NCI-H526 (cell line): ENCODE measurements at places on chromosomes 6 and 20.

DNA sequence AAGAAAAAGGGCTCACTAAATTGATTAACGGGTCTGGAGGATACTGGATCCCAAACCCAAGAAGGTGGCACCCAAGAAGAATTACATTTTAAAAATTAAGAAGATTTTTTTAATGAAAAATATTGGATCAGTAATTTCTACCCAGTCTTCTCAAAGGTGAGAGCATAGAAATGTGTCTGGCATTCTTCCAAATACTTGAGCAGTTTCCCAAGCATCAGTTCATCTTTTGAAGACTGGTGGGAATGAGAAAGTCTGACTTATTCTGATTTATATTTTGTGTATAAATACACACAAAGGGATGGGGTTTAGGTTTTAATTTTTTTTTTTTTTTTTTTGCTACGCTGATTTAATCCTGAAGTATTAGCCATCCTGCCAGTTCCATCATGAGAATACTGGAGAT lies 3.3 kb downstream of the MGME1 start:
- no peak for DNase-seq

GRCh38 chr6:19028201-19028600 lies 641.1 kb downstream of the RNF144B start:
- DNase-seq = no peak

- no peak for DNase-seq
Measured at GRCh38 chr20:35311822-35312221, 19.6 kb upstream of the FAM83C start.

- peak; percentile 68 for DNase-seq
Measured at GRCh38 chr20:46774236-46774635, 64.8 kb downstream of the SLC2A10 start.

- DNase-seq = peak; percentile 82
Measured at GRCh38 chr6:2749969-2750600, 637 bp downstream of the MYLK4 start.

DNA sequence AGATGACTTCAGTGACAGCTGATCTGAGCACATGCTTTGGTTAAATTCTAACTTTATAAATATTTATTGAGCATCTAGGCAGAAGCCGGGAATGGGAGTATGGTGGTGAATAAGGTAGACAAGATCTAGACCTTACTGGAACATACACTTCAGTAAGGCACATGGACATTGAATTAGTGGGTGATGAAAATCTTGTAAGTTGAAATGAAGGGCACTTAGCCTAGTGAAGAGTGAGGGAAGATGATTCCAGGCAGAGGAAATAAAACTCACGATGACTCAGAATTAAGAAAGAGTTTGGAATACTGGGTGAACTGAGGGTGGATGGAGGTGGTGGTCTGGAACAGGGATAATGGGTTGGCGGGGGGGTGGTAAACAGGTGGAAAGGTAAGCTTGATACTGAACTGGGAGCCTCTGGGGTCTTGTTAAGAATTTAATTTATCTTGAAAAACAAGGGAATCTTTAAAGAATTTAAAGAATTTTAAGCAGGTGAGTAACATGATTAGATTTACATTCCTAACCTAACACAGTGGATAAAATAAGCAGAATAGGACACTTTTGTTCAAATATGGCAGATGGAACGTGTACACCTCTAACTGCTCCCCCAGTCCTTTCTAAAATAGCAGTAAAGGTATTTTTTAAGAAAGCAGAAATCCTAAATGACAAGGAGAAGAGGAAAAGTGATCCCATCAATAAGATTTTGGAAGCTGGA lies 75.2 kb upstream of the ARHGAP18 start:
- no peak for DNase-seq

GRCh38 chr6:28683945-28684538 lies 158.4 kb downstream of the GPX5 start:
- peak; percentile 71 for DNase-seq

DNA sequence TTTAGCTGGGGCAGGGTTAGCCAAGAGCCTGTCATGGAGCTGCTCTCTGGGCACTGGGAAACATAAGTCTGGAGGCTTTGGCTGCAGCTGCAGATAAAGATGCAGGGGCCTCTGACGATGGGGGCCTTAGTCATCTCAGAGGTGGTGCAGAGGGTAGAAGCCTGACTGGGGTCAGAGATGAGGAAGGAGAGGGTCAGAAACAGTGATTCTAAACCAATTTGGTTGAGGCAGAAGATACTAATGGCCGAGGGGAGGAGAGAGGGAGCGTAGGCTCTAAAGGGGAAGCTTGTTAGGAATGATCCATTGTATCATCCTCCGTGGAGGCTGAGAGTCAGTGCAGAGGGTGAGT lies 33.8 kb downstream of the PLEKHG1 start:
- DNase-seq = no peak

- no peak for DNase-seq
Measured at GRCh38 chr20:64077541-64077875, 1.8 kb downstream of the RGS19 start.

DNA sequence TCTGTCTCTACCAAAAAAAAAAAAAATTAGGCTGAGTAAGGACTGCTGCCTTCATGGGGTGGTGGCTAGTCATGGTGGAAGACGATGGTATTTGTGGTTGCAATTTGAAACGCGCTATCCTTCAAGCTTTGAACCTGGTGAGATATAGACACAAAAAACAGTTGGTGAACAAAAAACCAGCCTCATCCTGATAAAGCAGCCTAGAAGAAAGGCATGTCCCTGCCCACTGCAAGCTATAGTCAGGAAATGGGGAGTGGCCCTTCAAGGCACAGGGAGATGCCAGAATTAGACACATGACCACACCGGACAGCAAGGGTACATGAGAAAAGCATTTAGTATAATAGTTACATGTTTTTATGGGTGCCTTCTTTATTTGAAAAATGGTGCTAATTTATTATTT lies 193.6 kb downstream of the NFATC2 start:
- DNase-seq = no peak

DNA sequence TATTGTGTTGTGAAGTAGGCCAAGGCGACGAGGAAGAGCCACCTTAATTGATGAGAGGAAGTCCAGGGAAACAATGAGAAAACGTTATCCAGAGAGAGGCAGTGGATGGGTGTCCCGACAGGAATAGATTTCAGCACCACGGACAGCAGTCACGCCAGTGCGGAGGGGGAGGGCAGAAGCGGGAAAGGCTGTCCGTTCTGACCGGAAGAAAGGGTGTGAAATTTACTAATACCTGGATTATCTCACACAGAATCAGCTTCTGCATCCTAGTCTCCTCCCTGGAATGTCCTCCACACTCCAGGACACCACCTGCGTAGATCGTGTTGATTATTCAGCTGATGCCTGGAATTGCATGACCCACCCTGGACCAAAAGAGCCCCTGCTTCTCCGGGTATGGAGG lies 7.4 kb upstream of the BPIFA3 start:
- DNase-seq = no peak

- DNase-seq = no peak
Measured at GRCh38 chr6:163490826-163491577, 76.5 kb downstream of the QKI start.

DNA sequence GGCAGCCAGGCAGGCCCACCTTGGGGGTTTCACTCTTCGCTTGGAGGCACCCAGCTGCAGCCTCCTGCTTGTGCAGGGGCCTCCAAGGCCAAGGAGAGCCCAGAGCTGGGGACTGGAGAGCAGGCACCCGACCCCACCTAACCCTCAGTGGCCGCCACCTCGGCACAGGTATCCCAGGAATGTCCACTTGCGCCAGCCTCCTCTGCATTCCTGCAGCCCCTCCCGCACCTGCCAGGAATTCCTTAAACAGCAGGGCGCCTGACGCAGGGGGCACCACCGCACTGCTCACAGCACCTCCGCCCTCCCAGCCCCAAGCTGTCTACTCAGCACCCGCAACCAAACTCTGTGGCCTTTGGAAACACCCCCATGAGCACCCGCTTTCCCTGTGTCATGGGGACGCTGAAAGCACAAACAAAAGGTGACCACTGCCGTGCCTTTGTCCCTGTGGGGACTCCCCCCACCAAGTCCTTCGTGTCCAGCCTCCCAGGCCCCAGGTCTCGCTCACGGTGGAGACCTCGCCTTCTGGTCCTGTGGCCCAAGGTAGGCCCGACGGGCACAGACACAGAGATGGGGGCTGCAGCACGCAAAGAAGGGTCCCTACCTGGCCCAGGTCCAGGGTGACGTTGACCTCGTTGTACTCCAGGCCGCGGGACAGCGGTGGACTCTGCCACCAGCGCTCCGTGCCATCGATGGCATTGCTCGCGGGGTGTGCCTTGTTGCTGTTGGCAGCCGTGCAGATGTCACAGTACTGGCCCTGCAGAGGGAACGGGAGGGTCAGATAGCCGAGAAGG lies 5.1 kb downstream of the LAMA5 start:
- no peak for DNase-seq

DNA sequence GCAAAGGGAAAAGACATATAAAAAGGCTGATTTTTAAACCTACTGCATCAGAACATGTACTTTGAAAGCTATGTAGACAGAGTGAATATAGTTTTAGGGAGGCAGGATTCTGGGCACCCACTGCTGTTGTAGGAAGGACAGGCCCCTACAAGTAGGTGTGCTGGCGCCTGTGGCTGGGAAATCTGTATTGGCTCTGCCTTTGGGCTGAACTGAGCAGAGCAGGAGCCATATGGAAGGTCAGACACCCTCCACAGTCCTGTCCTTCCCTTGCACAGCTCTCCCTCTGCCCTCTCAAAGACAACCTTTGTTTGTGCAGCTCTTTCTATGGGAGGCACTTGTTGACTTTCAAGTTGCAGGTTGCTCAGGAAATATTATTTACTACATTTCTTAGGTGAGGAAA lies 18.4 kb upstream of the ULBP3 start:
- DNase-seq = no peak

DNA sequence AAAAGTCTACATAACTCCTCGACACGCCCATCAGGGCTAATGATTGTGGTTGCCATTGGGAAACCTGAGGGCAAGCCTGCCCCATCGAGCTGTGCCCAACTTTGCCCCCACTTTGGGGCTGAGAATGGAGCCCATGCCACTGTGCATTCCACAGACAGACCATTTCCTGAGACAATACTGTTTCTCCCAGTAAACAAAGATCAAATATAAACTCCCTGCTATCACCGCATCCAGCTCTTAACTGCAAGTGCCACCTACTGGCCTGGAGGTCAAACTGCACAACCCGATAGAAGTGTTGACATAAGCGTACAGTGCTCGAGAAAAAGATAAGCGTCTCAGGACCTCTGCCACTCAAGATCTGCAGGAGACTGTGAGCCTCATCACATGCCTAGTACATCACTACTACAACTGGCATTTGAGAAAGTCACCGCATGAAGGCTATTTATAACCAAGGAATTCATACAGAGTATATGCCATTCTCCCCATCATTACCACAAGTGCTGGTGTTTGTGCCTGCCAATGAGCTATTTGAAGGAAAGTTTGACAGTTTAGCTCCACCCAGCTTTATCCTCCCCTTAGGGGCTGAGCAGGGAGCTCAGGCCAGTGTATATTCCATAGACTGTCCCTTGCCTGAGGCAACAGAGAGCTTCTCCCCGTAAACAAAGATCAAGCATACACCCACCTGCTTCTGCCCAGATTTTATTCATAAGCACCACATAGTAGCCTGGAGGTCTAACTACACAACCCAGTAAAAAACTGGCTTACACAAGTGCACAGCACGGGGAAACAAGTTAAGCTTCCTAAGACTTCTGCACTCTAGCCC lies 4.5 kb upstream of the DEFB126 start:
- peak; percentile 31 for DNase-seq

GRCh38 chr6:75084872-75085381 lies 120.9 kb downstream of the COL12A1 start:
- DNase-seq = peak; percentile 41

- DNase-seq = no peak
Measured at GRCh38 chr6:116463301-116463700, 2.1 kb downstream of the CALHM6 start.

- no peak for DNase-seq
Measured at GRCh38 chr6:140992678-140993077, 1140.0 kb upstream of the GJE1 start.

DNA sequence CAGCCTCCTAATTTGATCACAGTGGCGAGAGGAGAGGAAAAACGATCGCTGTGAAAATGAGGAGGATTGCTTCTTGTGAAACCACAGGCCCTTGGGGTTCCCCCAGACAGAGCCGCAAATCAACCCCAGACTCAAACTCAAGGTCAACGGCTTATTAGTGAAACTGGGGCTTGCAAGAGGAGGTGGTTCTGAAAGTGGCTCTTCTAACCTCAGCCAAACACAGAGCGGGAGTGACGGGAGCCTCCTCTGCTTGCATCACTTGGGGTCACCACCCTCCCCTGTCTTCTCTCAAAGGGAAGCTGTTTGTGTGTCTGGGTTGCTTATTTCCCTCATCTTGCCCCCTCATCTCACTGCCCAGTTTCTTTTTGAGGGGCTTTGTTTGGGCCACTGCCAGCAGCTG lies 28.7 kb downstream of the SAYSD1 start:
- no peak for DNase-seq

DNA sequence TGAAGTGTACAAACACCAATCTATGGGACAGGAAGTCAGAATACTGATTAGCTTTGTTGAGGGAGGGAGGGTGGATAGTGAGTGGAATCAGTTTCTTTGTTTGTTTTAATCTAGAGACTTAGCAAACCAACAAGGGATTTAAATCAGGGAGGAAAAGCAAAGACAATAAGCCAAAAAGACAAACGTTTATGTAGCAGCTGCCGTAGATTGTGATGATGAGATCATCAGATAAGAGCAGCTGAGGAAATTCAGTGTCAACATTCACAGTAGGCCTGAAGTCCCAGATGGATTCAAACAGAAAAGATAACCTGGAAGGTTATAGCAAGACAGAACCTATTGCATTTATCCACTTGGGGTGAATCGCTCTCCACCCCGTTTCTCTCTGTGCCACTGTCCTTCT lies 104.9 kb upstream of the SYNDIG1 start:
- DNase-seq = peak; percentile 64

GRCh38 chr6:11804701-11805100 lies 26.1 kb upstream of the ADTRP start:
- DNase-seq = no peak

DNA sequence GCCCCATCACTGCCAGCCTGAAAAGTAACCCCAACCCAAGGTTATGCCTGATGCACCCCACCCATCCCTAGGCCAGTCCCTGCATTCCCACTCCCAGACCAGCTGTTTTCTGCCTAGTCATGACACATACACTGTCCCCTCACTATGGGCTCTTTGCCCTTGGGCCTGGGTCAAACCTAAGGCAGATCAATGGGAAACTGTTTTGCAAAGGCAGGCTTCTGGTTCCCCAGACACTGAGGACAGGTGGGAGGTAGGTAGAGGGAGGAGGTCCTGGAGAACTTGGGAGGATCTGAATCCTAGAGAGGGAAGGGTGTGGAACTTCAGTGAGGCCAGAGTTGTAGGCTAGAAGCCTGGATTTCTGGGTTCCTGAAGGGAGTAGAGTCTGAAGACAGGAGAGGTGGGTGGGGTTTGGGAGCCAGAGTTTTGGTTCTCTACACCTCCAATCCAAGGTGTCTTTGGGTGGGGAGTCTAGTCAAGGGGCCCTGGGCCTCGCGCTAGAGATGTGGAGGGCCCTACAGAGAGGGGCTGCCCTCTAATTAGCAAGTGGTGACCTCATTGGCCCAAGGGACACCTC lies 2.0 kb downstream of the CLIC1 start:
- DNase-seq = no peak

DNA sequence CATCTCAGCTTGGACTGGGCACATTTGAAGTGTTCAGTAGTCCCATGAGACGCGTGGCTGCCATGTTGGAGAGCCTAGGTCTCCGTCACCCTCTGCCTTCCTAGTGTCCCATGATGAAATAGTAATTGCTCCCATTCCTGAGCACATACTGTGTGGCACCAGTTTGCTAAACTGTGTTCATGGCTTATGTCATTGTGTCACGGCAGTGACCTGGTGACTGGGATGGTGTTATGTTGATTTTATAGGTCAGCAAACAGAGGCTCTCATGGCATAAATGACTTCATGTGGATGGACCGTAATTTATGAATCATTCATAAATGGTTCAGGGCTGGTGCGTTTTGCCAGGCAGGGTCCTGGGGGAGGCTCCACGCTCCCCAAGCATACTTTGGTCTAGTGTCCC lies 3.8 kb downstream of the BCAS4 start:
- no peak for DNase-seq
